ENCODE measurements at places on chromosomes 4 and X.

DNA sequence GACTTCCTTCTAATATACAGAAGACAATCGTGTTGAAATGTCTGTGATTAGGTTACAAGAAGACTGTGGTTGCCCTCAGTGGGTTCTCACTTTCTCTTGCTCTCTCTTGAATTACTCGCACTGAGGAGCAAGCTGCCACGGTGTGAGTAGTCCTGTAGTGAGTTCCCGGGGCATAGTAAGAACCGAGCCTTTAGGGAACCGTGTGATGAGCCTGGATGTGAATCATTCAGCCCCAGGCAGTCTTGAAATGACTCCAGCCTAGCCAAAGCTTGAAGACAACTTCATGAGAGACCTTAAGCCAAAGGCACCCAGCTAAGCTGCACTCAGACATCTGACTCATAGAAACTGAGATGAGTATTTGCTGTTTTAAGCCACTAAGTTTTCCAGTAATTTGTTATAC is 292.7 kb downstream of the SPOCK3 start:
- no peaks in the 10 kb centered on the region for H3K27me3 ChIP-seq
- H3K4me1 ChIP-seq = no peaks in the 10 kb centered on the region
- DNase-seq = no peak
- H3K27ac ChIP-seq = no peak overlapping the region
- H3K36me3 ChIP-seq = no peaks in the 10 kb centered on the region

DNA sequence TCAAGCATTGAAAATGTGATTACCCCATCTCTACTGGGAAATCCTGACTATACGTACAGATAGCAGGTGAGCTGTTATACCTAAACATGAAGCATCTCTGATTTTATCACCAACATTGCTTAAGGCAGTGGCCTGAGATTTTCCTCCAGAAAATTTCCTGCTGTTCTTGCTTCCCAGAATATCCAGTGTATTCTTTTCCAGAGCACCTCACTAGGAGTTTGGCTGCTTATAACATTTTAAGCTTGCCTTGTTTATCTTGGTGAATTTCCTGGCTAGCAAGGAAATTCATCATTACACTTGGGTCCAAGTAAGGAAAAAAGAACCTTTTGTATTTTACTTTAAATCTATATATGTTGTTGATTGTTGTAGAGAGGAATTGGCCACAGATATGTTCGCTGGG is 73.0 kb upstream of the CLCN4 start:
- peak overlapping the region; percentile 81 for H3K27ac ChIP-seq
- no peak overlapping the region for H3K4me3 ChIP-seq
- DNase-seq = no peak
- no peaks in the 10 kb centered on the region for H3K36me3 ChIP-seq

- H3K4me3 ChIP-seq = no peak overlapping the region
- H3K4me1 ChIP-seq = no peaks in the 10 kb centered on the region
- no peaks in the 10 kb centered on the region for H3K27me3 ChIP-seq
- no peak overlapping the region for H3K27ac ChIP-seq
- H3K36me3 ChIP-seq = no peaks in the 10 kb centered on the region
Observed at GRCh38 chrX:20309806-20310205, 43.1 kb upstream of the RPS6KA3 start.

DNA sequence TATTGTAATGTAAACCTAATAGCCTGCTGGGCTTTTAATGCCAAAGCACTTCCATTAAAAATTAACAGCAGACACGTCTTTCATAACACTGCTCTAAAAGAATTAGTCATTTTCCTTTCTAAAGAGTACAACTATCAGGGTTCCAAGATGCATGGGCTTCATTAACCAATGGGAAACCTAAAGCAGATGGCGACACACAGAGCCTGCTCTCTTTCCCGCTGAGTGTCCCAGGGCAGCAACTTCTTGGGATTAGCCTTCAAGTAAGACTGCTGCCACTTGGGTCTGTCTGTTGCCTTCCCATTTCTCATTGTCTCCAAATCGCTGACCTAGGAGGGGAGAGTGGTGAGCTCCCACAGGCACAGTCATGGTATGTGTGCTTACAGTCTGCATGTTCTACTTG is 14.0 kb upstream of the PHKA2 start:
- DNase-seq = no peak
- H3K4me3 ChIP-seq = no peak overlapping the region
- H3K27me3 ChIP-seq = peaks cover 9% of the 10 kb centered on the region
- no peaks in the 10 kb centered on the region for H3K36me3 ChIP-seq
- H3K4me1 ChIP-seq = no peaks in the 10 kb centered on the region
- H3K27ac ChIP-seq = no peak overlapping the region

GRCh38 chr4:1973218-1973617 is 35.6 kb downstream of the NELFA start:
- peaks cover 6% of the 10 kb centered on the region for H3K36me3 ChIP-seq
- DNase-seq = no peak
- H3K27me3 ChIP-seq = no peaks in the 10 kb centered on the region
- H3K27ac ChIP-seq = no peak overlapping the region
- H3K4me1 ChIP-seq = no peaks in the 10 kb centered on the region

GRCh38 chr4:32417113-32417704 is 1697.0 kb downstream of the PCDH7 start:
- H3K27ac ChIP-seq = no peak overlapping the region
- H3K4me1 ChIP-seq = no peaks in the 10 kb centered on the region
- no peak overlapping the region for H3K4me3 ChIP-seq

- no peak overlapping the region for H3K27ac ChIP-seq
- no peak overlapping the region for H3K4me3 ChIP-seq
- H3K4me1 ChIP-seq = no peaks in the 10 kb centered on the region
- no peaks in the 10 kb centered on the region for H3K27me3 ChIP-seq
Observed at GRCh38 chr4:78689261-78689660, 86.9 kb upstream of the BMP2K start.

DNA sequence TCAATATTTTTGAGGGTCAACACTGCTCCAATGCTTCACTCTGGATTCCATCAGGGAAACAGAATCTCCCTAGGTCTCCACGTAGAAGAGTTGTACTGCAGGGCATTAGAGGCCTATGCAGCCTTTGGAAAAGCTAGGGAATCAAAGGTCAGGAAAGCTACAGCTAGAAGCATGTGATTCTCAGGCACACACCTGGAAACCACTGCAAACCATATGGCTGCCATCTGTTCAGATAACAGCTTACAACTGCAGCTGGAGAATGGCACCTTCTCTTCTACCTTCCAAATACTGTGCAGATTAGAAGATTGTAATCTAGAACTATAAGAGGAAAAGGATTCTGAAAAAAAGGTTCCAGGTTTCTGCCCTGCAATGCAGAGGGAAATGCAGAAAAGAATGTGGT is 60.6 kb downstream of the BTC start:
- H3K4me3 ChIP-seq = no peak overlapping the region
- no peaks in the 10 kb centered on the region for H3K27me3 ChIP-seq

DNA sequence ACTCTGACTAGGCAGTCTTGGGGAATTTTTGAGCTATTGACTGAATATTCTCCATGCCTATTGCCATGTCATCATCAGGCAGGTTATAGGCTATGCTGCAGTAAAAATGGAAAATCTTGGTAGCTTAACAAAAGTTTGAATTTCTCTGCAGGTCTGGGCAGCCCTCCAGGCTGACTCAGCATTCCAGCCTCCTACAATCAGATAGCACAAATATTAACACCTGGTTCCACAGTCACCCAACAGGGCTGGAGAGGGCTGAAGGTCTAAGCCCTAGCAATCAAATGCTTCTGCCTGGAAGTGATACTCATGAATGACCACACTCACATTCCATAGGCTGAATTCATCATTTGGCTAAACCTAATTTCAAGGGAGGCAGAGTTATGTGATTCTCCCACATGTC is 9.6 kb upstream of the PPP3CA start:
- H3K36me3 ChIP-seq = no peaks in the 10 kb centered on the region
- DNase-seq = no peak
- no peak overlapping the region for H3K27ac ChIP-seq
- no peaks in the 10 kb centered on the region for H3K4me1 ChIP-seq

- peaks cover 4% of the 10 kb centered on the region for H3K36me3 ChIP-seq
- H3K27me3 ChIP-seq = no peaks in the 10 kb centered on the region
- H3K4me3 ChIP-seq = no peak overlapping the region
- no peaks in the 10 kb centered on the region for H3K4me1 ChIP-seq
- no peak overlapping the region for H3K27ac ChIP-seq
- DNase-seq = no peak
Observed at GRCh38 chrX:121781991-121782390, 734.6 kb downstream of the GLUD2 start.

DNA sequence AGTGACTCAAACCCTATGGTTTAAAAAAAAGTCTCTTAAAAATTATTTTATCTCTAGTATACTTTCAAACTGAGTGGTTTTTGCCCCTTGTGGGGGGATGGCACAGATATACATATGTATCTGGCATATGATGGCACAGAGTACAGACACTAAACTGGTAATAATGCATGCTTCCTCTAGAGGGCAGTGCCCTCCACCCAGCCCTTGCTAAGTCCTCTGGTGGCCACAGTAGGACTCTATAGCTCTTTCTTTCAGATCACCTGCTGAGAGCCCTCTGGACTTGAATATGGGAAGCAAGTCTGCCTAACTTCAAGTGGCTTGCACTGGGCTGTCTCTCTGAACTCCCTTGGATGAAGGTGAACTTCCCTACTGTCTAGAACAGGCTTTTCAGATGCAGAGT is 66.3 kb downstream of the TSPAN7 start:
- no peaks in the 10 kb centered on the region for H3K36me3 ChIP-seq
- H3K4me3 ChIP-seq = no peak overlapping the region
- DNase-seq = no peak
- no peak overlapping the region for H3K27ac ChIP-seq
- H3K27me3 ChIP-seq = no peaks in the 10 kb centered on the region
- H3K4me1 ChIP-seq = no peaks in the 10 kb centered on the region

DNA sequence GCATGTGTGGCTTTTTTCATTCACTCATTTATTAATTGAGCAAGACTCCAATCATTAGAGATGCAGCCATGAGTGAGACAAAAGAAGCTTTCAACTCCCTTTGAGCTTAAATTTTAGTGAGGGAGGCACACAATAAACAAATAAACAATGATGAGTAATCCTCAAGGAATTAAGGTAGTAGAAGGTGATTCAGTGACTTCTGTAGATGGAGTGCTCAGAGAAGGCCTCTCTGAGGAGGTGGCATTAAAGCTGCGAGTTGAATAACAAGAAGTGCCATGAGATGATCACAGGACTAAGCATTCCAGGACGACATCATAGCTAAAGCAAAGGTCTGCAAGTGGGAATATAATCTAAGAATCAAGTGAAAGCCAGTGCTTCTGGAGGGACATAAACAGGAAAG is 77.6 kb downstream of the NWD2 start:
- H3K27me3 ChIP-seq = no peaks in the 10 kb centered on the region
- no peak for DNase-seq

DNA sequence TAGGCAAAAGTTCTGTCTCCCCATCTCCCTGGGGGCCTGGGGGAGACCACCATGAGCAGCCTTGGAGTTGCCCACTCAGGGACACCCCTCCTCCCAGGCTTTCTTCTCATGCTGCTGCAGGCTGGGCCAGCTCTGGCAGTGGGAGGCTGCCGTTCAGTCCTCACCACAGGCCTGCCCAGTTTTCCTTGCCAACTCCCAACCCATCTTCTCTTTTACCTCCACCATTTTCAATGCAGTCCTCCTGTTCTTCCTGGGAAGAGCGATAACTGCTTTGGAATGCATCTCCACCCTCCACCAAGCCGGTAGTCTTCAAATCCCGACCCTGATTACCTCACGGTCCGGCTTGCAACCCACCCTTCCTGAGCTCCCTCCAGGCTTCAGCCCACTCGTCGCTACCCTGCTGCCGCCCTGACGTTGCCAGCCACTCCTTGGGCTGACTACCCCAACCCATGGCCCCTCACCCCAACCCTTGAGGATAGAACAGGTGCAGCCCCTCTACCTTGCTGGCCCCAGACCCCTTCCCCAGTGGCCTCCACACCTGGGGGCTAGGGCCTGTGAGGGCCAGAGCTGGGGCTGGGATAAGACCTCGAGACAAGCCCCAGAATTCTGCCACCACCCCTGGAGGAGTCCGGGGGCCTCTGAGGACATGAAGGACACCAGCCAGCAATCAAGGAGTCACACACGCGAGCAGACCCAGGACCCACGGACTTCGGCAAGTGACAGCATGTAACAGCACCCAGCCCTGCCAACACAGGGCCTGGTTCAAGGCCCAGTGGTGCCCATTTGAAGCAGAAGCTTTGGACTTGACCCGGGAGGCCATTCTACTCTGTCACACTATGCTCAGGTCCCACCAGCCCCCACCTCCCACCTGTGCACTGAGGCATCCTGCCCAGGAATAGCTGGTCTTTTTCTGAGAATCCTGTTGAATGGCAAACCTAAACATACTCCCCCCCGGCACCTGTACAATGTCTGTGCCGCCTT is 9.2 kb downstream of the WDR1 start:
- H3K4me3 ChIP-seq = no peak overlapping the region
- no peaks in the 10 kb centered on the region for H3K36me3 ChIP-seq
- H3K27me3 ChIP-seq = no peaks in the 10 kb centered on the region
- H3K27ac ChIP-seq = peak overlapping the region; percentile 83
- DNase-seq = no peak
- peaks cover 31% of the 10 kb centered on the region for H3K4me1 ChIP-seq

DNA sequence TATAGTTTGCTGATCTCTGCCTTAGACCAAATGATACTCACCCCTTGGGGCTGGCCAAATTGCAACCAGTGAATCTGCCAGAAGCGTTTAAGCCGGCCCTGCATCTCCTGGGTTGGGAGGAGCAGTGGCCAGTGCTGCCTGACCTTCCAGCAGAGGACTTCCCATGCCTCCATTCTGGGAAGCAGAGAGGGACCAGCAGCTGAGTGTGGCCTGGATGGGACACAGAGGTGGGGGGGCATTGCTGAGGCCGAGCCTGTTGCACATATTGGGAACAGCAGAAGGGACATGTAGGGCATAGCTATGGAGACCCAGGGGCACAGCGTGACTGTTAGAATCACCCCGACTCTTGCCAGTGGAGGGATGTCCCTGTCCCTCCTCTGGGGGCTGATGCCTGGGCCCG is 93.3 kb downstream of the CPZ start:
- no peaks in the 10 kb centered on the region for H3K36me3 ChIP-seq
- DNase-seq = no peak
- no peaks in the 10 kb centered on the region for H3K27me3 ChIP-seq
- no peaks in the 10 kb centered on the region for H3K4me1 ChIP-seq
- no peak overlapping the region for H3K27ac ChIP-seq
- no peak overlapping the region for H3K4me3 ChIP-seq

- no peak overlapping the region for H3K4me3 ChIP-seq
- H3K4me1 ChIP-seq = no peaks in the 10 kb centered on the region
- H3K36me3 ChIP-seq = no peaks in the 10 kb centered on the region
- no peak for DNase-seq
- no peaks in the 10 kb centered on the region for H3K27me3 ChIP-seq
Observed at GRCh38 chrX:49901048-49901447, 21.3 kb upstream of the CLCN5 start.

- no peaks in the 10 kb centered on the region for H3K4me1 ChIP-seq
- H3K4me3 ChIP-seq = no peak overlapping the region
- DNase-seq = no peak
- no peaks in the 10 kb centered on the region for H3K27me3 ChIP-seq
Observed at GRCh38 chr4:118344801-118345200, 8.0 kb downstream of the PRSS12 start.

Measured in breast epithelium (tissue), 4 donors.